ENCODE measurements at places on chromosomes 7 and 10. TPM values are rescaled to one million over a fixed set of nuclear protein-coding genes. Genes with fewer than 3 reads are reported as not detected.

The SLC35B4 gene
- 16.9 TPM for total RNA-seq

The CRTAC1 gene
- total RNA-seq, result not detected

The ZNF775 gene
- 4.4 TPM for total RNA-seq

The FAM24B gene
- 0.84 TPM for total RNA-seq

DNA sequence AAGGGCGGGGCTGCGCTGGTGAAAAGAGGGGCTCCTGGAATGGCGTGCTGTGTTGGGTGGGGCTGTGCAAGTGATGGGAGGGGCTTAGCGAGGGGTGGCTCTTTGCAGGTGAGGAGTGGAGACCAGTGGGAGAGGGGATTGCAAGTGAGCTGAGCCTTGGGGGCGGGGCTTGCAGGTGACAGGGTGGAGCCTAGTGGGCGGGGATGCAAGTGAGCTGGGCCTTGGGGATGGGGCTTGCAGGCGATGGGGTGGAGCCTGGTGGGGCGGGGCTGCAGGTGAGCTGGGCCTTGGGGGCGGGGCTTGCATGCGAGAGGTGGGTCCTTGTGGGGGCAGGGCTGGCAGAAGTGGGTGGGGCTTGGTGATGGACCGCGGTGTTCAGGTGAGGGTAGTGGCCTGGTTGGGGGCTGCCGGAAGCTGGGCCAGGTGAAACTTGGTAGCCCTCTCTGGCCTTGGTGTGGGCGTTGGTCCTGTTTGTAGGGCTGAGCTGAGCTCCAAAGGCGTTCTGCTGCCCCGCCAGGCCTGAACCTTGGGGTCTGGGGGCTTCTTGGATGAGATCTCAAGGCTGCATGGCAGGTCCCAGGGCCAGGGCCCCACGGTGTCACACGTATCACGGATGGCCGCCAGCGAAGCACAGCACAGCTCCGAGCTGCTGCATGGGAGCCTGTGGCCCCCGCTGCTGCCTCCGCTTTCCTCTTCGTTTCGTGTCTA lies 743 bp upstream of the PITRM1 start:
- no peak for DNase-seq

- no peak for DNase-seq
These were observed 6.2 kb upstream of the CH25H start for GRCh38 chr10:89213191-89213808.

Data from adrenal gland (tissue), 19 donors.